Progenitor cell of endocrine pancreas (in vitro differentiated cells): ENCODE measurements at places on chromosomes 5 and 9.

DNA sequence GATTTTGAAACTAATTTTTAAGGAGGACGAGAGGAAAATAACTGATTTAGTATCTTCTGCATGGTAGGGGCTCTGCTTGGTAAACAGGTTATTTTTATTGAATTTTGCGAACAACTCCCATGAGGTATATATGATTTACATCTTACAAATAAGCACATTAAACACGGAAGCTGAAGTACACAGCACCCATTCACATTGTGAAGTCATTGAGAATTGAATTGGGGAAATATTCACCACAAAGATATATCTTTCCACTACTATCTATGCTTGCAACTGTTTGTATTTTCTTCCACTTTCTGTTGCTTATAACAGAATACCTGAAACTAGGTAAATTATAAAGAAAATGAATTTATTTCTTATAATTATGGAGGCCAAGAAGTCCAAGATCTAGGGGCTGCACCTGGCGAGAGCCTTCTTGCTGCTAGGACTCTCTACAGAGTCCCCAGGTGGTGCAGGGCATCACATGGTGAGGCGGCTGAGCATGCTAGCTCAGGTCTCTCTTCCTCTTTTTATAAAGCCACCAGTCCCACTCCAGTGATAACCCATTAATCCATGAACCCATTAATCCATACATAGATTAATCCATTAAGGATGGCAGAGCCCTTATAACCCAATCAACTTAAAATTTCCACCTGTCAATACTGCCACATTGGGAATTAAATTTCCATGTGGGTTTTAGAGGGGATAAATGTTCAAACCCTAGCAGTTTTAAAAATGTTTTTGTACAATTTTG, 79.0 kb upstream of the ZNF608 start:
- DNase-seq, result no peak

DNA sequence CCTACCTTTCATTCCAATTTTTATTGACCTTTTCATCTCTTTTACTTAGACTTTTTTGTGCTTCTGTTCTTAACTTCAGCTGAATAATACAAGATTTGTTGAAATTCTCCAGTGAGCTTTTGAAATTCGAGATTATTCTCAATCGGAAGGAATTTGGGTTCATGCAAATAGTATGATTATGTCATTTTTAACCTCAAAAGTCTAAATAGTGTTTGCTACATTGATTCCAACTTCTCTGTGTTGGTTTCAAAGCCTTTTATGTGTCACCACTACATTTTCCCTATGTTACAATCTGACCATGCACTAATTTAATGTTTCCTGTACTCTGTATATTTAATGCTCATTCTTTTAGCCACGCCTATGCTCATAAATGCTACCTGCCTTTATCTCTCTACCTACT, 44.1 kb downstream of the VPS13A start:
- DNase-seq, result no peak

GRCh38 chr5:4716781-4717180, 423.3 kb upstream of the ADAMTS16 start:
- DNase-seq, result no peak

- DNase-seq, result no peak
Measured at GRCh38 chr5:148808864-148809642, 17.4 kb upstream of the ADRB2 start.

DNA sequence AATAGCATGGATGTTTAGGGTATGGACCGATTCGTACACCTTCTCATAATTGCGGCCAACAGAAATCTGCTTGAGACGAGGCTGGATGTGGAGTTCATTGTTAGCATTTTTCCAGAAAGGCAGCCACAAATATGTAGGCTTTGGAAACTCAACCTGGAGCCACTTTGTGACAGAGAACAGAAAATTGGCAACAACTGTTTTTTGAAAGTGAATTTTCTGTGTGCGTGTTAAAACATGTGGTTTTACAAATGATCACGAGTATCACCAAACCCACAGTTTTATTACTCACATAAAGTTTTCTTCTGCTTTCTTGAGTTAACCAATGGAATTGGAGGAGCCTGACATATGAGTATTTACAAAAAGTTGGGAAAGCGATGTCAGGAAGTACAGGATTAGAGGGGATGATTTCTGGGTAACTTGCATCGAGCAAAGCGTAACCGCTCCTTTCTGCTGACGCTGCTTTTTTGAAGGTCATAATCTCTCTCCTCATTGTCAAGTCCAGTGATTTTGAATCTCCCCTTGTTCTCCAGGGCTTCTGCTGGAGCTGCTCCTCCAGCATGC, 138.5 kb upstream of the TAF11L2 start:
- no peak for DNase-seq

- no peak for DNase-seq
Measured at GRCh38 chr5:39846144-39846543, 421.4 kb upstream of the DAB2 start.

GRCh38 chr9:136204838-136205706, at the start of gene LHX3:
Gene LHX3, minus strand, starts transcription at chr9:136205128. Its CDS starts 116 bp downstream, at chr9:136205012.
- DNase-seq, result peak; percentile 62

GRCh38 chr5:130479045-130479804, 575.0 kb downstream of the CHSY3 start:
- DNase-seq, result no peak

- DNase-seq, result no peak
Measured at GRCh38 chr9:120257483-120257882, 322.5 kb downstream of the CDK5RAP2 start.

DNA sequence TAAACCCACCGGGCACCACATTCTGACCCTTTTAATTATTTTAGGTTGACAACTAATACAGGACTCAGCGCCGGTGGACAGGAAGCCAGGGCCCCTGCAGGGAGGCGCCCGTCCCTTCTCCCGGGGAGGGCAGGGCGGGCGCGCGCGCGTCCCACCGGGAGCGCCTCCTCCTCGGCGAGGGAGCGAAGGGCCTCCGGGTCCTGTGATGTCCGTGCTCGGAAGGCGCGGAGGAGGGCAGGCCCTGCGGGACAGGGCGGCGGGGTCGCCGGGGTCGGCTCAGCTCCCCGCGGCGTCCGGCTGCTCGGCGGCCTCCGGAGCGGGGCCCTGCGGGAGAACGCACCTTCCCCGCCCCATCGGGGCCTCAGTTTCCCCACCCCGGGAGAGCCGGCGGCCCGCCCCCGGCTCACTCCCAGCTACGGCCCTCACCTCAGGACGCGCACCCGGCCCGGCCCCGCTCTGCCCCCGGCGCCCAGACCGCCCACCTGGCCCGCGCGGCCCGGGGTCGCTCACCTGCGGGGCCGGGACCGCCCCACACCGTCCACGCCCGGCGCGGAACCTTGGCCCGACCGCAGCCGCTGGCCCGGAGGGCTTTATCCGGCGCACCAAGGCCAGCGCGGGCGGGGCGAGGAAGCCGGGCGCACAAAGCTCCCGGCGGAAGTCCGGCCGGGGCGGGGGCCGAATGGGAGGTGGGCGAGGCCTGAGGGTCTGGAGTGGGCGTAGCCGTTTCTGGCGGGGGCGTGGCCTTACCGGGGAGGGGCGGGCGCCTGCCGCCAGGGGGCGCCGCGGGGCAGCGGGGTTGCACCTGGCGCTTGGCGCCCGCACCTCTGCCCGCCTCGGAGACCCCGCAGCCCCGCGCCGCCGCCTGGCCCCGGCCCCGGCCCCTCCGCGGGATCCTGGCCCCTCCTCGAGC, at the start of the genes EXD3 and NOXA1:
EXD3 (minus strand) TSS at position 559 of the 910 bp plus-strand sequence. CDS start 27,805 bp downstream, outside the sequence.
NOXA1 (plus strand) TSS at position 790 of the 910 bp plus-strand sequence. CDS start 137 bp downstream, outside the sequence.
- peak; percentile 95 for DNase-seq

DNA sequence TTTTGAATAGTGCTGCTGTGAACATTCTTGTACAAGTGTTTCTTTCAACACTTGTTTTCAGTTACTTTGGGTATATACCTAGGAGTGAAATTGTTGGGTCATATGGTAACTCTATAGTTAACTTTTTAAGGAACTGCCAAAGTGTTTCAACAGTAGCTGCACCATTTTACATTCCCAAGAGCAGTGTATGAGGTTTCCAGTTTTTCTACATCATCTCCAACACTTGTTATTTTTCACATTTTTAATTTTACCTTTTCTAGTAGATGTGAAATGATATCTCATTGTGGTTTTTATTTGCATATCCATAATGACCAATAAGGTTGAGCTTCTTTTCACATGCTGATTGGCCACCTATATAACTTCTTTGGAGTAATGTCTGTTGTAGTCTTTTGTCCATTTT, 40.0 kb upstream of the FOXE1 start:
- no peak for DNase-seq

DNA sequence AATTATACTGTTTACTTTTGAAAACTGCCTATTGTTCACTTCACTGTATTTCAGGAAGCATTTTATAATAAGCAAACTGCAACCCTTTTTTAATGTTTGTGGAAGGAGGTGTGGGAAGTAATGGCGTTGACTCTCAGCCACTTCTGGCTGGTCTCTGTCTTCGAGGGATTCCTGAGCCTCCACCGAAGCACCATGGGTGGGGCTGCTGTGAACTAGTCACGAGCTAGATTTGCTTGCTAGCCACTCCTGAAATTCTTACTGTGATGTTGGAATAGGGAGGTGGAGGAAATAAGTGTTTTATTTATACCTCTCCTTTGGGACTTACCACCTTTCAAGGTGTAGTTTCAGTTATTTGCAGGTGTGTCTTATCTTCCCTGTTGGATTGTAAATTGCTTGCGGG, 26.8 kb downstream of the PIP5K1B start:
- no peak for DNase-seq

DNA sequence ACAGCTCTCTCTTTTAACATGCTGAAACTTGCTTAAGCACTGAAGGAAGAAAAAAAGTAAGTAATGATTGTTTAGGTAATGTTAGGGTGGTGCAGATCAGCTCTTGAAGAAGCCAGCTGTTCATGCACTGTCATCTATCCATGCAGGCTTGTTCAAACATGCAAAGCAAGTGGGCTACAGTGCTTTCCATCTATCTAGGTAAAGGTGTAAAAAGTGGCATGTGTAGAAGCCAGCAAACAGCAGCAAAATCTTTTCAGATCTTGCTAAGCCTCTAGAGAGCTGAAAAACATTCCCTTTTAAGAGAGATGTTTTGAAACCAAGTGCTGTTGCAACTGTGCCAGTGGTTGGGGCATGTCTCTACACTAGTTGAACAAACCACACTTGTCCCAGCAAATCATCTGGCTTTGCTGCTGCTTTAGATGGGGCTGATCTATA, 214.4 kb downstream of the EFNA5 start:
- DNase-seq, result no peak

GRCh38 chr5:145855763-145856267, 17.0 kb downstream of the GRXCR2 start:
- DNase-seq, result no peak

DNA sequence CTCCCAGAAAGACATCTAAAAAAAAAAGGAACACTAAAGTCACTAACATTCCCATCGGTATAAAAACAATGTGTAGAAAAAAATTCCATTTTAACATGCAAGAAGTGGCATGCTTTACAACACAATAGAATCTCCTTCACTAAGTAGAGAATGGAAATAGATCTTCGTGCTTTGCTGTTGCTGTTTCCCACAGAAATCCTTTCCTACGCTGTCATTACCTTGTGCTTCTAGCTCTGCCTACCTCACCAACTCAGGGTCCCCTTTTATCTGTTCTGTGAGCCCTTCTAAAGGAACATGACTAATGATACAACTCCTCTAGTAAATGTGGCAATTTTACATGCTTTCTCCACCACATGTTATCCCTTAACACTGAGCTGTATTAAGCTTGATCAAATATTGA, 202.9 kb downstream of the MCTP1 start:
- no peak for DNase-seq

DNA sequence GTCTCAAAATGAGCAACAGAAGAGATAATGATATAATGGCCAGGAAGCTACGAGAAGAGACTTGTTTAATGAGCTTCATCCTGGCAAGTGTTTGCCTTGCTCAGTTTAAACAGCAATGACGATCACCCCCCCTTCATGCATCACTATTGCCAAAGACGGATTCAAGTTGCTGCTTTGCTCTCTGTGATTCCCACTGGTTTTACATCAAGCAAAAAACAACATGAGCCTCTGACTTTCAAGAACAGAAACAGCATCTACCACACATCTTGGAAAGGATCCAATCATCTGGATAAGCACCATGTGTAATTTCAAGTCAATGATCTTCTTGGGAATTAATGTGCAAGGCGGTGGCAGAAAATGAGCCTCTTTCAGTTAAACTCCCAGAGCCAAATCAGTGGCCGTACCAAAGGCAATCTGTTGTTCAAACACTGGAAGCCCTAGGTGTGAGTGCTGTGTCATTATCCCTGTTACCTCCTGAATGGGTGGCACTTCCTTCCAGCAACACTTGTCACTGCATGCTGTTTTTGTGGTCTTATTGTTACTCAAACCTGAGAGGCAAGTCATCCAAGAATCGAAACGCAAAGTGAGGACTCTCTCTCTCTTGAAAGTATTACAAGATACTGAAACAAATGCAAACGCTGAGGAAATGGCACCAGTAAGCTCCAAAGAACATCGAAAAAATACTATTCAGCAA, 72.8 kb downstream of the MED27 start:
- no peak for DNase-seq

GRCh38 chr5:113294311-113295110, 140.3 kb downstream of the TSSK1B start:
- DNase-seq, result peak; percentile 66

DNA sequence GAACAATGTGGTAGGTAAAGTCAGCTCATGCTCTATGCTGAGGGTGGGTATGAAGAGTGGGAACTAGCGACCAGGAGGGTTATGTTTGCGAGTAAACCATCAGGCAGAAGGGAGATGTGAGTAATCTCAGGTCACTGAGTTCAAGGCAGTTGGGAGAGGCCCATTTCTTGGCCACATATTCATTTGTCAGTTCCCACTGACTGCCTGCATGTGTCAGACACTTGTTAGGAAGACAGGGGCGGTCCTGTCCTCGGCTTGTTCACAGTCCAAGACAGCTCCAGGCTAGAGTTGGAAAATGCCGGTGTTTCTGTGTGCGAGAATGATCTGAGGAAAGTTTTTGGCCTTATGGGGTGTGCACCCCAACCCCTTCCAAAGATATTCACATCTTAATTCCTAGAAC, 48.6 kb upstream of the GDNF start:
- DNase-seq, result no peak

- DNase-seq, result no peak
Measured at GRCh38 chr9:83019246-83019645, 43.7 kb downstream of the RASEF start.

GRCh38 chr9:2018764-2019558, 3.8 kb downstream of the SMARCA2 start:
- no peak for DNase-seq

DNA sequence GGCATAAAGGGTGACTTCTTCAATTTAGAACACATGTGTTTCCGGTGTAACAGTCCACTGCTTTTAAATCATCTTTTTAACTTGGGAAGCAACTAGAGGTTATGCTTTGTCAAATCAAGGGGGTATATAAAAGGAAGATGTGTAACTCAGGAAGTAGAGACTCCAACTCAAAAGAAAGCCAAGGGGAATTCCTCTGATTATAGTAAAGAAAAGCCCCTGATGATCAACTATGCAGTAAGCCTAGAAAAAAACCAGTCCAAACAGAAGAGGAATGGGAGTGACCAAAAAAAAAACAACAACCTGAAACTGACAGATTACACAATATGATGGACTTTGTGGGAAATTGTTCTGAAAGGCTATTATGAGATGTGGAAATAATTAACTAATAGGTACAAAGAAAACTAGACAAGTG, 90.3 kb downstream of the AK8 start:
- DNase-seq, result no peak

GRCh38 chr9:31112491-31112890, 1272.0 kb upstream of the ACO1 start:
- no peak for DNase-seq
